ENCODE measurements at places on chromosomes 2 and 18.

DNA sequence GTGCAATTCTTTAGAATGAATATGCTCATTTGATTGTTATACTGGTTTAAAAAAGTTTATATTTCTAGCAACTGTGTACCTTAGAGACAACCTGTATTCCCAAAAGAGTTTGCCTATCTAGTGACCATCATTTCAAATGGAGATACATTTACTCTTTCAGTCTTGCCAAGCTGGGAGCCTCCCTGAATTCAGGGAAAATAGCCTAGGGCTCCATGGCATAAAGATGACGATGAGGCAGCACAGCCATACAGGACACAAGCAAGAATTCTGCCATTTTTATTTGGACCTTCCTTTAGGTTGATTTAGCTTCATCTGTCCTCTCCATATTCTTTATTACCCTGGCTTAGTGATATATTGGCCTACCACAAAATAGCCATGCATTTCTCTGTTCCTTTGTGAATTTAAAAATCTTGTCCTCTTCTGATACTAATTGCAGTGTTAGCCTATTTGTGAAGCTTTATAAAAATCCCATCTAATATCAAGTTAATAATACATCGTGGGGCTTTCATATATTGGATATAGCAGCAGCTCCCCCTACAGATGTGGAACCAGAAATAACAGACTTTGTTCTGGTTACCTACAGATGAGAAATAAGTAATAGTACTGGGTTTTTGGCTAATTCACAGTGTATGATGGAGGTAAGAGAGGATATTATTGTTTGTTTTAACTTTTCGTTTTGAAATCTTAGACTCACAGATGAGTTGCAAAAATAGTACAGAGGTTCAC is 1661.9 kb upstream of the PIK3C3 start:
- DNase-seq: no peak

DNA sequence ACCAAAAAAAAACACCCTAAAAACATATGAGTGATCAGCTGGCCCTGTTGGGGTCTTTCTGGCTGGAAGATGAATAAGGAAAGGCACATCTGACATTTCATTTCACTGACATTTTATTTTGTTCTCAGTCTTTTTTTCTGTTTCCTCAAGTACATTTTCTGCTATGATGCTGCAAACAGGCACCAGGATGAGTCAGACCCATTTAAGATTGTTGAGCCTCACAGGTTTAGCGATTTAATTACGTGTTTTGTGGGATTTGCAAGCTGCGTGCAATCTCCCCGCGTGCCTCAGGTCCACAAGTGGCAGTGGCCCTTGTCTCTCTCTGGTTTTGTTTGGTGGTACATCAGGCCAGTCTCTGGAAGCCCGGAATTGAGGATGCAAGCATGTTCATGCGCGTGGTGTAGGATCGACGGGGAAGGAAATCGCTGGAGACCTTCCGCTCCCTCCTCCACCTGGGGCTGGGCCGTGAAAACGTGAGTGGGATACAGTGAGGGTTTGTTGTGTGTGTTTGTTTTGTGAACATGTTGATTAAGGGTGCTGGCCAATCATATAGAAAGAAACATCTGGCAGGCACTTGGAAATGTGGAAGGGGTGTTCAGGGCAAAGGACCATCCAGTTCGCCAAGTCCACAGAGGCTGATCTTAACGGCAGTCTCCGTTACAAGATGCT is 120.2 kb upstream of the ZNF516 start:
- no peak for DNase-seq

DNA sequence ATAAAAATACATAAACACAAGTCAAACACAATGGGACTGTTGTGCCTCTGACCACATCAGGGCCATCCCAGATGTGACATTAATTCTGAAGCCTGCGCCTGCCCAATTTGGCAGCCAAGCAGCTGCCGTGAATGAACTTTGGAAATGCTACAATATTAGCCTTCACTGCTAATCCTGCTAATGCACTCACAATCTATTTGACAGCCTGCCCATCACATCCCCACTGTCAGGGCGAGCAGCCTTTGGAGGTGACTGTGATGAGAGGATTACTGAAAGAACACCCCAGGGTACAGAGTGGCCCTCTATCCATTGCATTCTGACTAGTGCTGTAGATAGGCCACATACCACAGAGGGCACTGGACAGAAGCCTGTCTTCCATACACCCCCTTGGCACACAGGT is 21.6 kb downstream of the OSR1 start:
- no peak for DNase-seq

- DNase-seq: no peak
Measured at GRCh38 chr18:77981874-77982273, 732.2 kb downstream of the GALR1 start.

DNA sequence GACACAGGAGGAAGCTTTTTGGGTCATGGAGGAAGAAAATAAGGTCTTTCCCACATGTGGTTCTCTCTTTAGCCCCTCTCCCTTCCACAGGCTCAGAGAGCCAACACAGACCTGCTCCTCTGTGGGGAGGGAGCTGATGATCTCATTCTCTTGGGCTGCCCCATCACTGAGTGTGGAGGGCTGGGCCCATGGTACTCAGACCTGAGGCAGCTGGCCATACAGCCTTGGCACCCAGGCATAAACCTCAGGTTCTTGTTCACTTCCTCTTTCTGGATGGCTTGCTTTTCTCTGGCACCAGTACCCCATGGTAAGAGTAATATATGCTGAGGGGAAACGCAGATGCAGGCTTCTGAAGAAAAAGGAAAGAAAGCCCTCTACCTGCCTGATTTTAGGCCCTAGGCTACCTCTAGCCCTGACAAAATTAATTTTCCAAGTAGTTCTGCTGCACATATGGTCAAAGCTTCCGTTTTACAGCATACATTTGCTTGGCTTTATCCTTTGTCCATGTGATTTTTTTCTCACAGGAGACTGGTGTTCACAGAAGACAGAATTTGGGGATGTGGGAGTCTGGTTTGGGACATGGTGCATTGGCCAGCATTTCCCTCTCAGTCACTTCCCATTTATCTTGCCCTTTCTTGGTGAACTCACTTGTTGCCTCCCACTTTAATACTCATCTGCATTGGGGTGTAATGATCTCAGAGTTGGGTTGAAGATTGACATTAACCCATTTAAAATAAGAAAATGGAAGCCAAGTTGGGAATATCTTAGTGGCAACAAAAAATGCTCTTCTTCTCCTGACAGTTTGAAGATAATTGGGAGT is 11.1 kb downstream of the DHRS9 start:
- no peak for DNase-seq

- DNase-seq: no peak
Measured at GRCh38 chr2:43230351-43230885, 4.0 kb upstream of the ZFP36L2 start.

DNA sequence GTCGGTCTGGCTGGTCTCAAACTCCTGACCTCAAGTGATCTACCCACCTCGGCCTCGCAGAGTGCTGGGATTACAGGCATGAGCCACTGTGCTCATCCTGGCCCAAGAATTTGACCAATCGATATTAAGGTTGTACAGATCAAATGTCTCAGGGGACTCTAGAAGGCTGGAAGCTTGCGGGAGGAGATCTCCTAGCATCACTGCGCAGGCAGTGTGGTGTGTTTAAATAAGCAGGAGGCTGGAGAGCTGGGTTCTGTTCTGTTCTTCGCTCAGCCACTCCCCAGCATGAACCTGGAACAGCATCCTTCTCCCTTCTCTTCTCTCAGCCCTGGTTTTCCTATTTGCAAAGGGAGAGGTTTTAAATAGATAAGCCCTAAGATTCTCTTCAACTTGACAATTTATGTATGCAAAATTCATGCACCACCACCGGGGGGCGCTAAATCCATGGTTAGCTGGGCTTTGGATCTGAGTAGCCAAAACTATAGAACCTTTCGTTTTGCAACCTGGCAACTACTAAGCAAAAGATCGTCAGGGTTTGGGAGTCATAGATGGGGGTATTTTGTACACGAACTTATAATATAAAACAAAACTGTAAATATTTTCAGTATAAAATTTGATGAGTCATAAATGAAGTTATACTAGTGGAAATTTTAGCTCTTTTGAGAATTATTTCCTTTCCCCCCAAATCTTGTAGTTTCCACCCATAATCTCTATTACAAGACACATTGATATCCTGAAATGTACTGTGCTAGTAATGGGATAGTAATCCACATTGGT is 60.6 kb downstream of the SLC16A14 start:
- DNase-seq: peak; percentile 83

DNA sequence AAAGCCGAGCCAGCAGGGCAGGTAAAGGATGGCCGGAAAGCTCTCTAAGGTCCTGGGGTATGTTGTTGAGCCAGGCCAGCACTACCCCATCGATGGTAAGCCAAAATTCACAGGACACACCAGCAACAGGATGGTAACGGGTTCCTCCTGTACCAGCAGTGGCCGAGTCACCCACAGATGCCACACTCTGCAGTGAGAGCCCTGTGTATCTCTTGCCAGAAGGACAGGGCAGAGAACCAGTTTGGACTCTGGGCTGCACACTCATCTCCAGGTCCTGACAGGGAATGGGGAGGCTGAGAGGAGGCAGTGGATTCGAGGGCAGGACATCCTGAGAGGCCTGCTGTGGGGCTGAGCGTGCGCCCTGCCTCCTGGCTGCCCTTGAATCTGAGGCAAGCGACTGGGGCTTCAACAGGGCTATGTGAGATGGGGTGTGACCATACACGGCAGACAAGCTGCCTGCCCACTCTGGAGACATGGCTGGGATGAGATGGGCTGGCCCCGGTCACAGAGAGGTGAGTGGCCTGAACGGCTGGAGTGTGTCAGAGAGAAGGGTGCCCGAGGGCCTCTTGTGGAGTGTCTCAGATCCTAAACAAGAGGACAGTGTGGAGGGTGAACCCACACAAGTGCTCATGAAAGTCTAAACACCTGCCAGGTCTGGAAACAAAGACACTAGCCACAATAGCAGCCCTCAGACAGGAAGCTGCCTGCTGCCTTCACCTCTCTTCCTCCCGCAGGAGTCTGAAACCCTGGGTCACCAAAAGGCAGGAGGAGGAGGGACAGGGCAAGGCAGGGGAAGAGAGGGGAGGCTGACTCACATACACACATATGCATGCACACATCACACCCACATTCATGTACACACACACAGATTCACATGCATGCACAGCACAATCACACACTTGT is 182.3 kb downstream of the LOXHD1 start:
- no peak for DNase-seq

- DNase-seq: no peak
Measured at GRCh38 chr2:152587187-152587947, 129.9 kb downstream of the PRPF40A start.

- no peak for DNase-seq
Measured at GRCh38 chr2:61263830-61264229, 101.8 kb downstream of the C2orf74 start.

GRCh38 chr2:43790147-43790546 is 16.3 kb downstream of the DYNC2LI1 start:
- no peak for DNase-seq

- no peak for DNase-seq
Measured at GRCh38 chr2:148650881-148651280, 6.3 kb downstream of the EPC2 start.

GRCh38 chr2:119645173-119645855 is 33.7 kb upstream of the TMEM177 start:
- no peak for DNase-seq

DNA sequence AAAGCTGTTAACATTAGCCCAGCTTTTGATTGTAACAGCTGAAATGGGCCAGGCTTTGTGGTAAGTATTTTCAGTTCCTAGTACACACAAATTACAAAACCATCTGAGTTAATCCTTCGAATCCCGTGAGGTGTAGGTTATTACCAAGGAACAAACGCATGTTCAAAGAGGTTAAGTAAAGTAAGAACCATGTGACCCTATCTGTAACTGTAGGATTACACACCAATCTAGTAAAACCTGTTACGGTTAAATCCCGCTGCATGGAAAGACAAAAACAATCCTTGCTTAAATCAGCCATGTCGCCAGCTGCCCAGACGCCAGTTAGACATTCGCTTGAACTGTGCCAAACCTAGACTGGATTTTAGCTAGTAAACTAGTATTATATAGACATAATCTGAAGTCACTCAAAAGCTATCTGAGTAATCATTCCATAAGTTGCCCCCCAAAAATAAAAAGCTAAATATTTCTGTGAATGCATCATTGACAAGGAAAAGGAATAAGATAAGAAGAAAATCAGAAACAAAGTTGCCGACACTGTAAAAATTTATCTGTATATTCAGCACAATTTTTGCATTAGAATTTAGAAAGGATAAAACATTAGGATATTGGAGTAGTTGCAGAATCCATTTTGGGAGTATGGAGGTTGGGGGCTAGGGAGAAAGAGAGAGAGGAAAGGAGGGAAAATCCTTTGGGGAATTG is 638.0 kb downstream of the CNTNAP5 start:
- no peak for DNase-seq

DNA sequence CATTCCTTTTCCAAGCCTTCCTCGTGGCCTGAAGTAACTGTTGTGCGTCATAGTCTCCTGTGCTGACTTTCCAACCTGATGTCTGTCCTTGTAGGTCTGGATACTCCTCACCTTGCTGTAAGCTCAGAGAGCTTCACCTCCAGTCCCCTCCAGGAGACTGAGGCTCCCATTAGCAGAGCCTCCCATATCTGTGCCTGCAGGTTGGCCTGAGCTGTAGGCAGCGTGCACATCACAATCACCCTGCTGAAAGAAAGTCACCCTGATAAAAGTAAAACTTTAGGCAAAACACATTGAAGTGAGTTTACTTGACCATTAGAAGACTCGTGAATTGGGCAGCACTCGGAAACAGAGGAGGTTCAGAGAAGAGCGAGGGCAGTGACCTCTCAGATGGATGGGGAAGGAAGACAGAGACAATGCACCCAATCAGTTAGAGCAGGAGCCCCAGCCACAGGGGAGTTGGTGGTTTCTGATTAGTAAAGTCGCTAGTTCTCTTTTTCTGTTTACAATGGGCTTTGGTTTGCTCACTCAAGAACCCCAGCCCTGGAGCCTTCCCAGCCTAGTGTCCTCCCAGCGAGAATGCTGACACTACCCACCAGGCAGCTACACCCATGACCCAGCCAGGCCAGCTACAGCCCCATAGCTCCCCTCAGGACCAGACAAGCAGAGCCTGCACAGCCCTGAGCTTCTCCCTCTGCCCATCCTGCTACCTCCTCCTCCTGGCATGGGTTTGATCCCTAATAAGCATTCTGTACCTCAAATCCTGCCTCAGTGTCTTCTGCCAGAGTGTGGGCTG is 12.1 kb upstream of the TPO start:
- DNase-seq: no peak

GRCh38 chr2:1809726-1810125 is 65.4 kb upstream of the PXDN start:
- DNase-seq: no peak

GRCh38 chr18:48690494-48690893 is 151.7 kb downstream of the CTIF start:
- DNase-seq: no peak

- no peak for DNase-seq
Measured at GRCh38 chr2:190050001-190050400, 12.5 kb downstream of the MSTN start.

Measured in stimulated activated CD4-positive, alpha-beta T cell treated with anti-CD3 and anti-CD28 coated beads, TNF-alpha, amount 100 ng/mL, for 1 hour (primary cell).